ENCODE measurements at places on chromosomes 2 and 18.

- DNase-seq: no peak
Observed at GRCh38 chr2:159905926-159906714, 108.1 kb upstream of the CD302 start.

DNA sequence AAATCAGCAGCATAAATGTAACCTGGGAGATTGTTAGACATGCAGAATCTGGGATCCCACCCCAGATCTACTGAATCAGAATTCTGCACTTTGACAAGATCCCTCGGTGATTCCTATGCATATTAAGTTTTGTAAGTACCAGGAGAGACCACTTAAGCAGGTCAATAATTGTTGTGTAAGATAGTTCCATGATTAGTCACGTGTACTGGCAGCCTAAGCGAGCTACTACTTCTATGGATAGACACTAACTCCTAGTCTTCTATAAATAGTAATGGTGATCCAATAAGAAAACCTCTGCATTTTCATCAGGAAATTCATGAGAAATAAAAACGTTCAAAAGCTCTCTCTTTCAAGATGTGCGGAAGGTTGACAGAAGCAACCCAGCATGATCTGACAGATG, 988.2 kb upstream of the CHAC2 start:
- no peak for DNase-seq

DNA sequence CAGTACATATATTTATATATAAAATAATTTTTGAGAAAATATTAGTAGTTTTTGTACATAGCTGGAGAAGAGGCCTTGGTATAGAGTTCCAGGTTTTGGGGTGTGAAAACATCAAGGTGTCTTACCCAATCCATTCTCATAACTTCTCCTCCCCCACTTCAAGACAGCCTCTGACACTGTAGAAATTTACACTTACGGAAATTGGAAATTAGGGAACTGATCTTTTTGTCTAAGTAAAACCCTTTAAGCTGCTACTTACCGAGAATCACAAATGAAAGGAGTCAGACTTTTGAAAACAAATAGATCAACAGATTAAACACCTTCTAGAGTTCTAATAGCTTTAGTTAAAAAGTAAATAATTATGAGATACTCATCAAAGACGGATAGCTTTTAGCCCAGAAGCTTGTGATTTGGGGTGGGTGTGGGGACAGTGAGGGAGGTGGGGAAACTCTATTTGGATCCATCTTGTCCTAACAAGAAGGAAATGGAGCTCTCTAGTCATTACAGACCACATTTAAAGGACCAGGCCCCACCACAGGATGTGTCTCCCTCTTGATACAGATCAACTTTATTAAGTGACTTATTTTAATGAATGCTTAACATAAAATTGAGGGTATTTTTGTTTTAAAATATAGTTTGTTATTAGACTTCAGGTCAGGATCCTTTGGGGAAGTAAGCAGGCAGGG, 11.1 kb upstream of the FBXO11 start:
- no peak for DNase-seq

DNA sequence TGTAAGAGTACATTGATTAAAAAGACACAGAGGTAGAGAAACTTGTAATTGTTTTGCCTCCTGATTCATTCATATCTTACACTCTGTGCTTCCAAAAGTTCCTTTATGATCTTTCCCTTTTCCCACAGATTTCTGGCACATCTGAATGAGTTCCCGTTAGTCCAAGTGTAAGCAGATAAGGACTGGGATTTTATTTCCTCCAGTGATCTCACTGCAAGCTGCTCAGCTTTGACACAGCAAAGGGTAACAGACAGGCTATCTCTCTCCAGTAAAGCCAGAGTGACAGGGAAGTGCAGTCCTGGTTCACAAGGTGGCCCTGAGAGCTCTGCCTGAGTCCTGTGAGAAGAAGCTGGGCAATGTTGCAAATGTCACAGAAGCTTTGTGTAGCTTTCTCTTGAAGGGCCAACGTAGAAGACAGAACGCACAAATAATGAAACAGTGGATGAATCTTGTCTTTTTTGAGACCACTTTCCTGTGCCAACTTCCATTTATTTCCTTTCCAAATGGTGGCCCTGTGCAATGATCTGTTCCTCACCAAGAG, 32.5 kb upstream of the KCNE4 start:
- DNase-seq: no peak

- no peak for DNase-seq
Observed at GRCh38 chr2:33967103-33967502, 368.0 kb upstream of the FAM98A start.

DNA sequence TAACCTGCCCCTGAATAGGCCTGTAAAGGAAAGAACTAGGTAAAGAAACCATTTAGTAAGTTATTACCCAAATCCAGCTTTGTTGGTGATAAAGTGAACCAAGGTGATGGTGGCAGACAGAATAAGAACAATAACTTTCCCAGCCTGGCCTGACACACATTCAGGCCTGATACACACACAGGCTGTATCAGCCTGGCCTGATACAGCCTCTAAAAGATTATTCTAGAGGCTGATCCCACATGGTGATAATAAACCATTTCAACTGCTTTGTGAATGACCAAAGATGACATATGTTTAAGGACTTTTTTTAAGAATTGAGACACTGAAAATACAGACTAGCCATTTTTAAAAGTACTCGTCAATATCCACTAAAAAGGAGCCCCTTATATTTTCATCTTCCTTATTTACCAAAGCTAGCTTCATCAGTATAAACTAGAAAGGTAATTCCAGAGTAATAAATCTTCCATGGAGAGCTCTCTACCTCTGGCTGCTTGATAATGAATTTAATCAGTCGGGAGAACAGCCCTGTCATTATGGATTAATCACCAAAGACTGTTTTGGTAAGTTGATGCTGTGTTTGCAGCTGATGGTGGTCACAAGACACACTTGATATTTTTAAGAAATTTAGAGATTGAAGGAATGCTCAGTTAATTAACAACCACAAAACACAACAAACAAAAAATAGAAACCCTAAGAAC, 77.2 kb downstream of the SLC8A1 start:
- DNase-seq: no peak

GRCh38 chr2:32947484-32948143, 861 bp downstream of the LTBP1 start:
- no peak for DNase-seq

DNA sequence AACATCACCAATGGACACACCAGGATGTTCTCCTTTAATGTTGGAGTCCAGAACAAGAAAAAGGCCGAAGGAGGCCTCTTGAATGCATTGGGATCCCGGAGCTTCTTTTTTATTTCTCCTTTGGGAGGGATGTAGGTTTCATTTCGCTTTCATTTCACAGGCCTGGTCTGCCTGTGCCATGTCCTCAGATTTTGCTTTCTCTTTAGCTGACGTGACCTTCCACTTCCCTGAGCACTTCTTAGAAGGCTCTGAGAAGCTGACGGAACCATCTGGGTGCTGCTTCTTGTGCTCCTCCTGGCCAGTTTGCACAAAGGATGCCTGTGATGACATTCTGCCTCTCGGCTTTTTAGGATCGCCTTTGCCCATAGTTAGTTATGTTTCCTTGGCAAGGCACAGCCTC, 15.1 kb upstream of the MBOAT2 start:
- DNase-seq: no peak

GRCh38 chr2:227724394-227725039, at the start of gene SCYGR6:
TSS of gene SCYGR6 (minus strand) at chr2:227724757. CDS start at chr2:227724757, 0 bp downstream.
- no peak for DNase-seq

GRCh38 chr18:44539926-44540325, 140.8 kb upstream of the SETBP1 start:
- DNase-seq: no peak

DNA sequence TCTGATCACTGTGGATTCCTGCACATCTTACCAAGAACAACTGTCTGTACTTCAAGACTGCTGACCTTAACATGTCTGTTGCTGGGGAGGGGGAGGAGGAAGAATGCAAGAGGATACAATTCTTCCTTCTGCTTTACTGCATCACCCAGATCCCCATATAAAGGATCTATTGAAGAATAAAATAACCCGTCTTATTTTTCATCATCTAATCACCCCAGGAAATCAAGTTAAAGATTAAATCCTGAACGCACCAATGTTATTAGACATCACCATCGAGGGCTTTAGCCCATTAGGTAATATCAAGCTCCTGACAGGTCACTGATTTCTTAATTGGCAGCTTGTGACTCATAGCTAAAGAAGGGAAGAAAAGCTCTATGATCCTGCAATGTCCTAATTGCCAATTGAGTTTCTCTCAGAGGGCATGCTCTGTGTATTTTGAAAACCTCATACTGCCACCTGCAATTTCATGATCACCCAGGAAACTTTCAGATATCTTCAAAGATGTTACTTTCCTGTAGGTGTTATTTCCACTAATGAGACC, 75.4 kb upstream of the KCNE4 start:
- DNase-seq: no peak

- DNase-seq: no peak
Observed at GRCh38 chr2:224833986-224834385, 117.8 kb upstream of the CCDC195 start.
